ENCODE measurements at places on chromosomes 1 and 21.

DNA sequence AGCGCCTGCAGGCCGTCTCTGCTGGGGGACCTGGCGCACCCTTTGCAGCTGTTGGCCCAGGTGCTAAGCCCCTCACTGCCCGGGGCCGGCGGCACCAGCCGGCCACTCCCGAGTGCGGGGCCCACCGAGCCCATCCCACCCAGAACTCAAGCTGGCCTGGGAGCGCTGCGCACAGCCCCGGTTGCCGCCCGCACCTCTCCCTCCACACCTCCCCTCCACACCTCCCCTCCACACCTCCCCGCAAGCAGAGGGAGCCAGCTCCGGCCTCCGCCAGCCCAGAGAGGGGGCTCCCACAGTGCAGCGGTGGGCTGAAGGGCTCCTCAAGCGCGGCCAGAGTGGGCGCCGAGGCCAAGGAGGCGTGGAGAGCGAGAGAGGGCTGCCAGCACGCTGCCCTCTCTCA is 177.8 kb upstream of the KAZN start:
- no peak for DNase-seq

DNA sequence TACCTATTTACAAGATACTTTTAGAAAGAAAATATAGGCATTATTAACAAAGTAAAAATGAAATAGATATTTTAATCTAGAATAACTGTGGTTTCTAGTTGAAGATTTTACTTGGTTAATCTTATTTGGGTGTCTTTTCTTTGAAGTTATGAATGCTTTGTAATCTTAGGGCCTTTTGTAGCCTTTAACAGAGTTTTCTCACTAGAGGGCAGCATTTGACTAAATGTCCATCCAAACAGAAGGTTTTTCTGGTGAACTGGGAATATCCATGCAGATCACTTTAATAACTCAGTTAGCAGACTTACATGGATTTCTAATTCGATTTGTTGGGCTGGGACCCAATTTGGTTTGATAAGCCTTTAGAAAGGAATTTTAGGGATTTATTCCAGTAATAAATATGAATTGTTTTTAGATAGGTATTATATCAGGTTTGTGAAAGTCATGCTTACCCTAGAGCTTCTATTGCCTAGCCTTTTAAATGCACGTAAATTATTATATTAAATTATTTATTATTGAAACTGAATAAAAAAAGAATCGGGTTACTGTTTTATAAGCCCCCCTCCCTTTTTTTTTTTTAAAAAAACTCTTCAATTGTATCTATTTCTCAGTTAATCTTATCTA is 119.7 kb downstream of the ZNF326 start:
- DNase-seq, result no peak

DNA sequence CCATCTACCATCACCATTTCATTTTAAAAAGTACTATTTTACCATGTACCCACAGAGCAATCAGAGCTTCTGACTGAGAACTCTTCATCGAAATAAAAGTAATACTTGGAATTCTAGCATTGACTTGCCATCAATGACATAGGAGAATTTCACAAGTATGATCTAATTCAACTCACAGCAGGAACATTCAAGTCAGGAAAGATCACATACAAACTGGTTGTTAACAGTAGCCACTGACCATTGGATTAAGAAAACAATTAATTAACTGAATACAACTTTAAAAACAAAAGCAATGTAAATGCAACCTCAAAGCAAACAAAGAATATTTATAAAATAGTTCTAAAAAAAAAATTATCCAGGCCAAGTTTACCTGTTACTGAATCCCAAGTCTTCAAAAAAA is 18.8 kb downstream of the RNF115 start:
- DNase-seq, result no peak

GRCh38 chr1:116878804-116879477 is 30.8 kb upstream of the PTGFRN start:
- no peak for DNase-seq

- no peak for DNase-seq
Observed at GRCh38 chr1:116874733-116875249, 34.9 kb upstream of the PTGFRN start.

- no peak for DNase-seq
Observed at GRCh38 chr1:231376101-231376500, 38.0 kb downstream of the SPRTN start.
